ENCODE measurements at places on chromosomes 4 and X. TPM values are rescaled to one million over a fixed set of nuclear protein-coding genes. Genes with fewer than 3 reads are reported as not detected.

The AKAP4 gene
- not detected for total RNA-seq

The EREG gene
- 1.9 TPM for total RNA-seq

The NPY5R gene
- not detected for total RNA-seq

The PFKFB1 gene
- not detected for total RNA-seq

The FAM9A gene
- total RNA-seq: not detected

The DSPP gene
- not detected for total RNA-seq

The DRP2 gene
- total RNA-seq: not detected

The GJB1 gene
- total RNA-seq: 4.0 TPM

The FGF2 gene
- 3.1 TPM for total RNA-seq

The C1QTNF7 gene
- 10.5 TPM for total RNA-seq

The TCEAL6 gene
- total RNA-seq: not detected

GRCh38 chrX:97074400-97074799 lies 190.7 kb downstream of the RPA4 start:
- no peak for DNase-seq

- no peak for DNase-seq
Measured at GRCh38 chr4:71417150-71417549, 78.3 kb downstream of the SLC4A4 start.

DNA sequence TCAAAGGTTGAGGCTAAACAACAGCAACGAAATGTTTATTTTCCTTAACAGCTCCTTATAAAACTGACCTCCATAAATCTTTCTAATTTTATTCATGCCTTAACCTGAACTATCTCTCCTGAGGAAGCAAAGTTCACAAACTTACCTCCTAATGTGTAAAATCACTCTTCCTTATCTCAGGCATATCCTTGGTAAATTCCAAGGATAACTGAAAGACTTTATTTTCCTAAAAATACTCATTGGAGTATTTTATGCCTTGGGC lies 197.4 kb downstream of the NWD2 start:
- DNase-seq: no peak

- no peak for DNase-seq
Measured at GRCh38 chr4:10184041-10184440, 67.4 kb upstream of the WDR1 start.

GRCh38 chr4:184317234-184317918 lies 99.7 kb upstream of the ENPP6 start:
- peak; percentile 31 for DNase-seq

DNA sequence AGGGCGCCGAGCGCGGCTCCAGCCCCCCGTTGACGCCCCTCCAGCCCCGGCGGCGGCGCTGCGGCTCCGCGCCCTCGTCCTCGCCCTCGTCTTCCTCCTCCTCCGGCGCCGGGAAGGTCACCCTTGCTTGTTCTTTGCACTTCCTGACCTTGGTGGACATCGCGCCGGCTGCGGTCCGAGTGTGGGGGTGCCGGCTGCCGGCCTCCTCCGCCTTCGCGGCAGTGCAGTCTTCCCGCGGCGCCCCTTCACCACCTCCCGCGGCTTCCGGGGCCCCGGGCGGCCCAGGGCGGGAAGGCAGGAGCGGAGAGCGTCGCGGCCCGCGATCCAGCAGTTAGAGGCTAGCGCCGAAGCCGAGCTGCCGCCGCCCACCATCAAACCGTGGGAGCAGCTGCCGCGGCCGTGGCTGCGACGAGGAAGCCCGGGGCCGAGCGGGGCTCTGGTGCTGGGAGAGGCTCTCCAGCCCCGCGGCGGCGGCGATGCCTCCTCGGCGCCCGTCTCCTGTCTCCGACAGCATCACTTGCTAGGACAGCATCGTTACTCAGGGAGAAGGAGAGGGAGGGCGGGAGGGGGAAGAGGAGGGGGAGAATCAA lies at the start of gene TRPC3:
Gene TRPC3, minus strand, starts transcription at position 540 of the 590 bp plus-strand sequence. Its CDS starts 380 bp downstream, at position 160.
- no peak for DNase-seq

DNA sequence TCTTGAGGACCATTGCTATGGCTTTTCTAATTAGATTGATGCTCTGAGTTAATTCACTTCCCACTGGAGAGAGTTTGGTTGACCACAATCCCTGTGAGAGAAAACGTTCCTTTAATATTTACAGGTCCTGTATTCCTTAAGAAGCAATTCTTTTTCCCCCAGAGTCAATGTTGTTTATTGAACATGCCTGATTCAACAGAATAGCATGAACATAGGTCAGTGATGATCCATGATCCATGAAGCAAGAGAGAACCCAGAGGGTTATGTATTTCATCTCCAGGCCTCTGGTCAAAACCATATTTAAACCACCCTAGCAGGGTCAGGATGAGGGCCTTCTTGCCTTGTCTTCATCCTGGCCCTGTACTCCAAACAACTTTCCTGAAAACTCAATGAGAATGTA lies 39.4 kb upstream of the EFHC2 start:
- DNase-seq: no peak

DNA sequence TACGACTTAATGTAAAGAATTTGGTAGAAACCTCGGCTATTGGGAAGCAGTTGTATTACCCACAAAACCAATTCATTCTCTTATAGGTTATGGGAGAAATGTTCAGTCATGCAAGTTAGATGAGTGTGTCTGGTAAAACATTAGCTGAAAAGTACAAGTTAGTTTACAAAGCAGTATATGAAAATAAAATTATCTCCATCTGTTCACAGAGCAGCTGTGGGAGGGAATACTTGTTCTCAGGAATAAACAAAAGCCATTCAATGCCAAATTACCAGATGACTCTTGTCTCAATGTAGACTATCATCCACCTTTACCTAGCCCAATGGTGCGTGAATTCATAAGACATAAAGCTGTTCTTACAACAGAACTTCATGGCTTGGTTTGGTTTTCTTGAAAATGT lies 28.6 kb downstream of the STAP1 start:
- DNase-seq: no peak

- DNase-seq: no peak
Measured at GRCh38 chr4:94419956-94420355, 31.8 kb upstream of the PDLIM5 start.

- DNase-seq: no peak
Measured at GRCh38 chr4:168551945-168552695, 55.3 kb downstream of the PALLD start.

- DNase-seq: no peak
Measured at GRCh38 chr4:10048941-10049697, 27.8 kb upstream of the SLC2A9 start.

DNA sequence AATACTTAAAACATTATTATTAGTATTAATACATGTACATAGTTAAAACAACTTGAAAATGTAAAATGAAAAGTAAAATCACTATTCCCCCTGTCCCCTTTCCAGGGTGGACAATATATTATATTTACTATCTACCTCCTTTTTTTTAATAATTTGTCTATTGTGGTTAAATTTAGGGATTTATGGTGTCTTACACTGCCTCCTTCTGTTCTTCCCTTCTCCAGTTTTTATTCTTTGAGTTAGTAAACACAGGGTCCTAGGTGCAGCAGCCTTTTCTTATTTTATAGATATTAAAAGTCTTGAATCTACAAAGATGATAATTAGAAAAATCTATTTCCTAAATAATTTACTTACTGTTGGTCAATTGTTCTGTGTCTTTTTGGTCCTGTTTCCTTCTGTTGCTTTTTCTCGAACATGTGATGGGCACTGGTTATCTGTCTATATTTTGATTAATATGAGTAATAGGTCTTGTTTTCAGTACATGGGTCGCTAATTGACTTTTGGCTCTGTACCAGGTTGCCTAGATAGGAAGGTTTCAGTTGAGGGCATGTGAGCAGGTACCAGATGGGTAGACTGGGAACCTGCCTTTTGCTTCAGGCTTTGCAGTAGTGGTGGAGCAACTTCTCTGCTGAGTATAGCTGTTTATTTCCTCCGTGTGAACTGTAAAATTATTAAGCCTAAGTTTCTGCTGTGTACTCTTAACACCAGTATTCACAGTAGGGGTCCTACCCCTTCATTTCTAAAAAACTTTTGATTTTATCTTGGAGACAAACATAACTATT lies 1.1 kb downstream of the NUDT9 start:
- DNase-seq: no peak

DNA sequence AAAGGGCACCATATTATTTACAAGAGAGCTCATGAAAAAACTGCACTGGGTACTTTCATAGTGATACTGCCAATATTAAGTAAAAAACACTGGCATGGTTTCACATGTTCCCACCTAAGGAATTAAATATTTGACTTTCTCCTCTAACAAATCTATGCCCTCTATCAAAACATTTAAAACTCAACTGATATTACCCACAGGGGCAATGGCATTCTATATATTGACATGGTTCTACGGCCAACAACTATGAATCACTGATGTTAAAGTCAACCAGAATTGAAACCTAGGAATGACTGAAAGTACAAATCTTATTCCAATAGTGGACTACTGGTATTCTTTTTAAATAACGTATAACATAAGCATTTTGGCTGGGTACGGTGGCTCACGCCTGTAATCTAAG lies 28.2 kb downstream of the PHKA2 start:
- DNase-seq: no peak

GRCh38 chrX:110417128-110417527 lies 58.5 kb downstream of the RTL9 start:
- no peak for DNase-seq

GRCh38 chrX:154382483-154383069 lies 3.5 kb downstream of the EMD start:
- no peak for DNase-seq
